T follicular helper cell (primary cell): ENCODE measurements at places on chromosomes 11 and 22.

- DNase-seq: no peak
Observed at GRCh38 chr11:72410956-72411355, 23.4 kb downstream of the CLPB start.

DNA sequence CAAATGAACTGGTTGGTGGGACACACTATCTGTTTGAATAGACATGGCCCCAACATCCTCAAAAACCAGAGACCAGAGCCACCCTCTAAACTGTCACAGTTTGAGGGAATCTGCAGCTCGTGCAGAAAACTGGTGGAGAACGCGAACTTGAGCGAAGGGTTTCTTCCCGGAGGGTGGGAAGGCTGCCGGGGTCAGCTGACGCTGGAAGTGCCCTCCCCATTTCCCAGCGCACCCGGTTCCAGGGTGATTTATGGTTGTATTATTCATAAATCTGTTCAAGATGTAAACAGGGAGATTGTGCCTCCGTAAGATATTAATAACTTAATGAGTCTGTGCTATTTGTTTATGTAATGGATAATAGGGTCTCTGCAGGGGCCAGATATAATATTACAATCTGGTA, 1396.7 kb downstream of the BRD1 start:
- no peak for DNase-seq

DNA sequence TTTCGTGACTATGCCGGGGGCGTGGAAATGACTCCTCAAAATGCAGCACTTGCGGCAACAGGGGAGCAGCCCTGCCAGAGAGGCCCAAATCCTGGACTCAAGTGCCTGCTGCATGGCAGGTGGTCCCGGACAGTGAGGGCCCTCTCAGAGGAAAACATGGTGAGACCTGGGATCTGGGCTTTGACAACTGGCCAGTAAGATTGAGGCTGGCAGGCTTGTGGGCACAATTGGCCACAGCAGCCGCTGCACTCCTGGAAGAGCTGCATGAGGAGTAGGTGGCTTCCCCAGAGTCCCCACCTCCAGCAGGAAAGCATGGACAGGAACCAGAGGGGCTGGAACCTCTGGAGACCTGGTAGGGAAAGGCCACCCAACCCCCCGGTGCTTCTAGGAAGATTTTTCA, 13.4 kb downstream of the LINC01488 start:
- no peak for DNase-seq

- no peak for DNase-seq
Observed at GRCh38 chr11:1126491-1126926, 31.2 kb upstream of the MUC5AC start.

GRCh38 chr22:42655693-42656092, 6.5 kb upstream of the CYB5R3 start:
- no peak for DNase-seq

DNA sequence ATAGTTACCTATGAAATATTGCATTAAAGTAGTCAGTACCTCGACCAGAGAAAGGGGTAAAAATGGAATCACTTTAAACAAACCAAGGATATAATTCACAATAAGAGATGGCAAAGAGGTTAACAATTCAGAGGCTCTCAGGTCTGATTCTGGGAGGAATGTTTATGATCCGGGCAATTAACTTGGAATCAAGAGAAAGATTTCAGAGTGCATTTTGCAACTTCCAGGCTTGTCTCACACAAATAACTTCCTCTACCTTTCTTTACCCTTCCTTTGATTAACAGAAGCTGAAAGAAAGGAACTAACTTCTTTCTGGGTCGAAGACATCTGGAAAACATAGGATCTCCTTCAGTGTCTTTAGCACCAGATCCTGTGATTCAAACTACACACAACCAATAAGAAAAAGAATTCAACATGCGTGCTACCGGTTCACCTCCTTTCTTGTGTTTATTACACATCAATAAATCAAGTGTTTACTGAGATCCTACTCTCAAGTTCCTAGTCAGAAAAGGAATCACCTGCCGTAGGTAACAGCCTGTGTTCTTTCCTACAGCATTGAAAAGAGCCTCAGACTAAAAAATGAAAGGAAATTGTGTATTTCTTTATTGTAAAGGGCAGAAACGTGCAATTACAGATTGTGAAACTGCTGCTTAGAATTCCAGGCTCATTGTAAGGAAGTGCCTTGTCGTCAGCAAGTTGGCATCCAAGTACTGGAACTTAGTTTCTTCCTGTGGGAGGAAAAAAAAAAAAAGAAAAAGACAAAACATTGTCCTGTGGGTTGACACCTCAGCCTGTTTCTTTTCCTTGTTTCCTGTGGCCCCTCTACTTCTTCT, 29.5 kb downstream of the CARD18 start:
- no peak for DNase-seq

DNA sequence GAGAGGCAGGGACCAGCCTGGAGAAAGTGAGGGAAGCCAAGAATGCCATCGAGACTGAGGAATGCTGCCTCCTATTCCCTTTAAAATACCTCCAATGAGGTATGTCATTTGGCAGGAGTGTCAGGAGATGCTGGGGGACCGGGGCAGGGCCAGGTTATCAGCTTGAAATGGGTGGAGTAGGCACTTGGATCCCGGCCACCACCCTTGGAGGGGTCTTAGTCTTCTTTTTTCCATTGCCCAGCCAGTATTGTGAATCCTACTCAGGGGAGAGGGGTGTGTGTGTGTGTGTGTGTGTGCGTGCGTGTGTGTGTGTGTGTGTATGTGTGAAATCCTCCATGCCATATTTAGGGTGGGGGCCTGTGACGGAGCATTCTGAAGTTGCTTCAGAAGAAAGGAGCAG, 116.2 kb downstream of the ZBTB16 start:
- DNase-seq: no peak

DNA sequence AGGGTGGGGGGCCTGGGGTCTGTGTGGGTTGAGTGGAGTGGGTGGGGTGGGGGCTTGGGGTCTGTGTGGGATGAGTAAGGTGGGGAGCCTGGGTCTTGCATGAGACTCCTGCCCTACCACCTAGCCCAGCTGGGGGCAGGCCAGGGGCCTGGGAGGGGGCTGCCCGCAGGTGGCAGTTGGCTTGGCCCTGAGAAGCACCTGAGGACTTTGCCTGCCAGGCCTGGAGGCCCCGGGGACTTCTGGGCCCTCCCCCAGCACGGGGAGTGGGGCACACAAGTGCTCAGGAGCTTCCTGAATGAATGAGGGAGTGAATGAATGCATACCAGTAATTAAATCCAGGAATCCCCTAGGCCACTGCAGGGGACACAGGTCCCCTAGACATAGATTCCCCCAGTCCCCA, 6.6 kb downstream of the PHLDA2 start:
- no peak for DNase-seq

DNA sequence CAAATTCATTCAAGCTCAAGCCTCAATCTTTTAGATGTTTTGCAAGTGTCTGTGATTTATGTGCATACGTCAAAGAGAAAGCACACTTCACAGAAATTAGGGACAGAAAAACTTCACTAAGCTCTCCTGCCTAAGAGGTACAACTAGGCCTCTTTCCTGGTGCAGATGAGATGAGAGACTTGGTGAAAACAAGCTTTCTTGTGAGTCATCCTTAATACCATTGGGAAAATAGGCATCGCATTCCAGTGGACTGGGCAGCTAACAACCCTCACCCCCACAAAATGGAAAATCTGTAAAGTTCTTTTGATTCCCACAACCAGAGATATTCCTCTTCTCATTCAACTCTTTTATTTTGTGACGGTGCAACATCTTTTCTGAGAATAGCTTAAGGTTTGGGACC, 1110.4 kb upstream of the CCDC90B start:
- DNase-seq: no peak
